ENCODE measurements at places on chromosomes 4 and X. TPM values are rescaled to one million over a fixed set of nuclear protein-coding genes. Genes with fewer than 3 reads are reported as not detected.

GRCh38 chr4:187396106-187396505, 599.5 kb upstream of the ZFP42 start:
- no peak for DNase-seq

DNA sequence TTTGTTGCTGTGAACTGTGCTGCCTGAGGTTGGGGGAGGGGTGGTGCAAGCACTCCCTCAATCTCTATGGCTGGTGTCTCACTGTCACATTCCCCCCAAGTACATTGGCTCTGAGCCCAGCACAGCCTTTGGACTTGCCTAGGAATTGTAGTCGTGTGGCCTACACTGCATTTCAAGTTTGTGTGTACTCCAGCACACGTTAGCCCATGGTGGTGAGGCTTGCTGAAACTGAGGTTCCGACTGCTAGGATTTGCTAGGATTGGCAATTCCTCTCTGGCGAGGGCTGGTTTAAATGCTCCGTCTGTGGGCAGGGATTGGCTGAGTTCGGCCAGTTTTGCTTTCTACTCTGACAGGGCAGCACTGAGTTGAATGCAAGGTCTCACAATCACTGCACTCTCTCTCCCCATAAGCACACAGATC, 121.7 kb upstream of the CXXC4 start:
- no peak for DNase-seq

GRCh38 chr4:154491341-154492271, at the start of gene DCHS2:
TSS of gene DCHS2 (minus strand) at chr4:154491799. CDS start at chr4:154491355, 444 bp downstream.
- no peak for DNase-seq

DNA sequence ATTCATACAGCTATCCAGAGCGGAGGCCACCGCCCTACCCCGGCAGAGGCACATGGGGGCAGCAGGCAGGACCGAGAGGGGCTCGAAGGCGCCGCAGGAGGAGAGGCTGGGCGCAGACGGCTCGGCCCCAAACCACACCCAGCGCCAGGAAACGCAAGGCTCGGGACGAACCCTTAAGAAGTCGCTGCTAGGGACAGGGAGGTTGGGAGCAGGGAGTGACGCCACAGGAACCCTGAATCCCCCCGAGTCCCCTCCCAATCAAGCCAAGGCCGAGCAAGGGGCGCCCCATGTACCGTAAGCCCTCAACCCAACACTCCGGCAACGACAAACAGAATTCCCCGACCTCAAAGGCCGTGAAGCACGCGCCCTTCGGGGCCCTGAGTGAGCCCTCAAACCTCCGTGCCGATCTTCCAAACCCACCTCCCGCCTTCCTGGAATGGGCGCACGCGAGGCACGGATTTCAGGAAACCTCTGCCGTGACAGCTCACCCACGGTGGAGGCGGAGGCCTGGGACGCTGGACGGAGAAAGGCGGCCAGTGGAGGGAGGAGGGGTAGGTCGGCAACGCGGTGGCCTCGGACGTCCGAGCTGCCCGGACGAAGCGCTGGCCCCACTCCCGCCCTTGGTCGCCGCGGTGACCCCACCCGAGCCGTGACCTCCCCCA, 1.8 kb downstream of the ZFYVE28 start:
- DNase-seq = no peak

GRCh38 chrX:97026406-97026805, 142.7 kb downstream of the RPA4 start:
- no peak for DNase-seq

DNA sequence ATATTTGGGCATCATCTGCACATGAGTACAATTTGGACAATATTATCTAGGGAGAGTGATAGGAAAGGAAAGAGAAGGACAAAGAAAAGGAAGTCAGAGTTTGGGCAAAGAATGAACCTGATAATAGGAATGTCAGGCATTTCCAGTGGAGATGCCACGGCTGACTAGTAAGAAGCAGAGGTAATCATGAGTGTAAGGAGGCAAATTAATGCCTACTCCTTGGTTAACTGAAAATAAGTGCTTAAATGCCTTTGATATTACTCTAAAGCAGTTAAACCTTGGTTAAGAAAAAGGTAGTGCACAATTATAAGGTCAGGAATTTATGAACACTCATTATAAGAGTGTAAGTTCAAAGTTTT, 99.2 kb upstream of the DDIT4L start:
- DNase-seq = no peak

DNA sequence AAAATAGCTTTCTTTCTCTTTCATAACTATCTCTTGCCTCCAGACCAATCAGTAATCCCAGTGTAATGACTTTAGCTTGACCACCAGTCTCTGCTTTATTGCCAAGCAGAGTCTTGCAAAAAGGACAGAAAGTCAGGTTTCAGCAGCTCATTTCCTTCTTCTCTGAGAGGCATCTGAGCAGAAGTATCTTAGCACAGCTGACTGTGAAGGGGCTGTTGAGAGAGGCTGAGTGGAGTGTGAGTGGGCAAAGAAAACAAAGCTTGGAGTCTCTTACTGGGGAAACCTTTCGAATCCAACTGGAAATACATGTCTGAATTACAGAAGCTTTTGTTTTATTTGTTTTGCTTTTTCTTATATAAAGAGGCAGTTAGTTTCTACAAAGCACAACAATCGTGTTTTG, 170.3 kb upstream of the IGFBP7 start:
- no peak for DNase-seq

- no peak for DNase-seq
Measured at GRCh38 chr4:113645771-113646441, 115.6 kb downstream of the CAMK2D start.

S100G gene
- not detected for polyA plus RNA-seq

GPM6B gene
- 16.8 TPM for polyA plus RNA-seq

ZNF711 gene
- 90.4 TPM for polyA plus RNA-seq

CLNK gene
- polyA plus RNA-seq = 0.44 TPM

CSAG2 gene
- not detected for polyA plus RNA-seq

All from right renal cortex interstitium (tissue), 3 donors.